ENCODE measurements at places on chromosomes 2 and 18. TPM values are rescaled to one million over a fixed set of nuclear protein-coding genes. Genes with fewer than 3 reads are reported as not detected.

The PMAIP1 gene
- 20.9 TPM for total RNA-seq

The G6PC2 gene
- total RNA-seq, result not detected

The MOGAT1 gene
- total RNA-seq, result not detected

The BCL11A gene
- total RNA-seq, result 0.64 TPM

The NRBP1 gene
- 106 TPM for total RNA-seq

The LOXHD1 gene
- total RNA-seq, result under 0.01 TPM

The DUSP19 gene
- total RNA-seq, result 2.1 TPM

The KIAA2012 gene
- not detected for total RNA-seq

The GALNT5 gene
- total RNA-seq, result not detected

The SNRPD1 gene
- 10.4 TPM for total RNA-seq

The CSRNP3 gene
- 0.13 TPM for total RNA-seq

The EFEMP1 gene
- total RNA-seq, result 3,306 TPM

The IKZF2 gene
- 0.51 TPM for total RNA-seq

The TRAK2 gene
- total RNA-seq, result 30.2 TPM

The ERFE gene
- 0.13 TPM for total RNA-seq
